ENCODE measurements at places on chromosomes 3 and 15.

DNA sequence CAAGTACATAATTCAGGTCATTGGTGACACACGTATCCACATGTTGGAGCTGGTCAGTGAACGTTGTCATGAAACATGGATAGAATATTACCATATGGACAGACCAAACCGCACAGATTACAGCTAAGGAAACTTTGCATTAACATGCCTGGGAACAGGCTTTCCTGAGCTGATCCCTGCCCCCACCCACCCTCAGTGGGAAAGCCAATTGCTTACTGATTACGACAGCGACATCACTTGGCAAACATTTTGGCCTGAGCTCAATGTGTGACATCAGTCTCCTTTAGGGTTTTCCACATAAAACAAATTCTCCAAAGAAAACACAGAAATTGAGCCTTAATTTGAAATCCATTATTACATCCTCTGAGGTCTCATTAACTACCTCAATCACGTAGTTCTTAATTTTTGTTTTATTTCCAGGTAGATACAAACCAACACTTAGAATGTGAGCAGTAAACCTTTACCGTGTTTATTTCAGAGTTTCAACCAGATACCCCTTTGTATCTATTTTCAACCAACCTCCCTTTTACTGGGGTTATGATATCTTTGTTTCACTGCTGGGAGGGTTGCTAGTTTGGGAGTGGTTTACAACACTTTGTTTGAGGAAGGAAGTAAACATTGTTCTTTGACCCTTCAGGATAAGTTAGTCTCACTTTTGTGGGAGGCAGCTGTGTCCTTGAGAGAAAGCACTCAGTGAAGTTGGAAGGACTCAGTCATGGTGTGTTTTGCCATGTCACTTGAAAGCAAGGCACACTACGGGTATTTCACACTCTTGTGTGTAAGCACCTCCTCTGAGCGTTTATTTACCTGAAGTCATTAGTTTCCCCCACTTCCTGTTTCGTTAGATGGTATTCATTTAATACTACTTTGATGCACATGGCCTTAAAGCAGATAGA, 103.1 kb downstream of the CMSS1 start:
- DNase-seq, result no peak

GRCh38 chr15:70589221-70589620, 174.1 kb downstream of the UACA start:
- DNase-seq, result no peak

DNA sequence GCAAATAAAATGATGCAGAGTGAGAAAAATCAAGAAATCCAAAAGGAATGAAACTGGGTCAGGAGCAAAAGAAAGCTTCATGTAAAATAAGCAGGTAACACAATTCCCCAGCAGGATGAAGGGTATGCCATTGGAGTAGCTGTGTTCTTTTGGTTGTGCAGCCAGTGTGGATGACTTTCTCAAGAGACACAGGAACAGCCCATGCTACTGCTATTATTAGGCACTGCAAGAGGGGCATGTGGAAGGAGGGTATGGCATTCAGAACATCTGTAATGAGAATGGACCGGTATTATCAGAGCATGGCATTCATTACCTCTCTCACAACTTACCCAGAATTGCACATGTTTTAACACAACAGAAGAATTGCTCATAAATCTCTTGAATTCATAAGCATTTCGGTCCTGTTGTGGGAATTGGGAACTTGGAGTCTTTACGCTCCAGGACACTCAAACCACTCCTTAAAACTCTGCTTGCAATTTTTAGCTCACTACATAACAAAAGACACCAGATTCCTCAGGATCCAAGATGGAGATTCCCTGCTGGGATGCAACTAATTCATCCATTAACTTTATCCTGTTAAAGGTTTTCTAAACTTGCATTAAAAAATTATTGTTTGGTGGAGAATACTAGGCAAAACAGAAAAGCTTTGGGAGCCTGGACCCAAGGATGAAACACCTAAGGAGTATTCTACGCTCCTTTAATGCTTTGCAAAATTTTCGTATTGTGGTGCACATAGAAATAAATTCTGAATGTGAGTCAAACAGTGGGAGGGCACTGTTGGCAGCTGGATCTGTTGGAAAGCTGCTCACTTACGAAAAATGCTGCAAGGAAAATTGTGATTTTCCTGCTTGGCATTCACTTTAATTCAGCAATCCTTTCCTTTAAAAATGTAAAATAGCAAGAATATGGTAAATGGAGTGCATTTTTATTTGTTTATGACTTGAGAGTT, 34.6 kb upstream of the CDIN1 start:
- DNase-seq, result no peak

- DNase-seq, result no peak
Observed at GRCh38 chr15:30062881-30063280, 19.9 kb upstream of the GOLGA8J start.

- DNase-seq, result no peak
Observed at GRCh38 chr3:52480768-52481715, 14.1 kb upstream of the STAB1 start.

DNA sequence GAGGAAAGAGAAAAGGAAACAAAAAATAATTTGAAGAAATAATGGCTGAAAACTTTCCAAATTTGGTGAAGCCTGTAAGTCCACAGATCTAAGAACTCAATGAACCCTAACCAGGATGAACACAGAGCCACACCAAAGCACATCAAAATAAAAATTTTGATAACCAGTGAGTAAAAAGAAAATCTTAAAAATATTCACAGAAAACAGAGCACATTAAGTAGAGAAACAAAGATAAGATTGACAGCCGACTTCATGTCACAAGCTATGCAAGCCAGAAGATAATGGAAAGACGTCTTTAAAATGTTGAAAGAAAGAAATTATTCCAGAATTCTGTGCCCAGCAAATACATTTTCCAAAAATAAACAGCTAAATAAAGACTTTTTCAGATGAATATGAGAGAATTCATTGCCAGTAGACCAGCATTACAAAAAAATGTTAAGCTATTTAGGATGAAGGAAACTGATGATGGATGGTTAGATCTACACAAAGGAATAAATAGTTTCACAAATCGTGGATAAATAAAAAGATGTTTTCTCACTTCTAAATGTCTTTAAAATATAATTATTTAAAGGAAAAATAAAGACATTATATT, 140.2 kb upstream of the SKOR1 start:
- DNase-seq, result no peak

GRCh38 chr3:104291437-104291851, 1075.3 kb upstream of the ALCAM start:
- DNase-seq, result no peak

DNA sequence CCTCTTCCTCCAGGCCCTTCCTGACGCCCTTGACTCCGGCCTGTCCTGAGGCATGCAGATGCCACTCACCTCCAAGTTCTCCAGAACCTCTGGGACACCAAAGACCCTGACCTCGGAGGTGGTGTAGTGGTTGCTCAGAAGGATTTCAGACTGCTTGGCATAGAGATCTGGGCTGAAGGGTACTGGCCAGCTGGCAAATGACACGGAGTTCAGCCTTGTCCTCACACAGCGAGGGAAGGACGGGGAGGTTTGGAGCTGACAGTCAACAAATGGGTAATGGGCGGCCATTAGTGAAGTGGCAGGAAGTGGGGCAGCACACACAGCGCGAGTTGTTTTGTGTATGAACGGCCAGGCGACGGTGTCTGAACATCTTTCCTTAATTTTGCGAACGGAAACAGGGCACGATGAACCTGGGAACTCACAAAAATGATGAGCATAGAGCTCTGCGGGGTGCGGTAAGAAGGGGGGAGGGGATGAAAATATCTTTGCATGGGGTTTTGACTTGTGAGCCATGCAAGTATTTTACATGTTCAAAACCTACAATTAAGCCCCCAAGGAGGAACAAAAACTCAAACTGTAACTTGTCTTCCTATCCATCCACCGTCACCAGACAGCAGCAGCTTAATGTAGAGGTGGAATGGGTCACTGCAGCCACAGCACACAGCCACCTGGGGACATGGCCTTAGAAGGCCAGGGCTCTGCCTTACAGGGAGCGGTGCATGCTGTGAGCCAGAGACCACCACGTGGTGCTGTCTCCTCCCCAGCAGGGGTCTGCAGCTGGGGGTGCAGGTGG, 43.6 kb upstream of the RPL32 start:
- DNase-seq, result no peak

DNA sequence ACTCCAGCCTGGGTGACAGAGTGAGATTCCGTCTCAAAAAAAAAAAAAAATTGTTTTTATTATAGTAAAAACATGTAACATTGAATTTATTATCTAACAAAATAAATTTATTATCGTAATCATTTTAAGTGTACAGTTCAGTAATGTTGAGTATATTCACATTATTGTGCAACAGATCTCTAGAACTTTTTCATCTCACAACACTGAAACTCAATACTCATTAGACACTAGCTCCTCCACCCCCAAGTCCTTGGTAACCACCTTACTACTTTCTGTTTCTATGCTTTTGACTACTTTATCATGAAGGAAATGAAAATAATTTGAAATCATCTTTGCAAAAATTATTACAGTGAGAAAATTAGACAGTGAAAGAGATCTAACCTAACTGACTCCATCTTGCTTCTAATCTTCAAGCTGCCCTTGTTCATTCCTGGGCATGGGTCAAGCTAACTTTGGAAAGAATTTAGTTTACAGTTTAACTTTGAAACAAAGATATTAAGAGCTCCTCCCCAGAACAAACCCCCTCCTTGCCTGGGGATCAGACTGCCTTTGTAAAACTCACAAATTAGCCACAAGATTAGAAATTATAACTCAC, 15.0 kb upstream of the FYCO1 start:
- no peak for DNase-seq

GRCh38 chr15:44033894-44034293, 161.2 kb downstream of the FRMD5 start:
- no peak for DNase-seq

GRCh38 chr3:78496501-78496900, 1271.3 kb downstream of the ROBO1 start:
- no peak for DNase-seq

GRCh38 chr15:35874260-35874905, 328.4 kb upstream of the DPH6 start:
- DNase-seq, result no peak

DNA sequence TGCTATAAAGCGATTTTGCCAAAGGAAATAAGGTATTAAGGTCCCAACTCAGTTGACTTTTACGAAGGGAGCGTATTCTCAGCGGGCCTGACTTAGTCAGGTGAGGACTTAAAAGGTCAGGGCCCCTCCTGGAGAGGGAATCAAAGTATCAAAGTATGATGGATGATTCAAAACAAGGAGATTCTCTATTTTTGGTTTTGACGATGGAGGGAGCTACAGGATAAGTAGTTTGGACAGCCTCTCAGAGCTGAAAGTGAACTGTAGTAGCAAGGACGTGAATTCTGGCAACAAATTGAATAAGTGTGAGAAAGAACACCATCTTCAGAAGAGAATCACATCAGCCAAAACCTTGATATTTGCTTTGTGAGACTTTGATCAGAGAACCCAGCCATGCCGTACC, 1186.5 kb downstream of the SI start:
- no peak for DNase-seq

DNA sequence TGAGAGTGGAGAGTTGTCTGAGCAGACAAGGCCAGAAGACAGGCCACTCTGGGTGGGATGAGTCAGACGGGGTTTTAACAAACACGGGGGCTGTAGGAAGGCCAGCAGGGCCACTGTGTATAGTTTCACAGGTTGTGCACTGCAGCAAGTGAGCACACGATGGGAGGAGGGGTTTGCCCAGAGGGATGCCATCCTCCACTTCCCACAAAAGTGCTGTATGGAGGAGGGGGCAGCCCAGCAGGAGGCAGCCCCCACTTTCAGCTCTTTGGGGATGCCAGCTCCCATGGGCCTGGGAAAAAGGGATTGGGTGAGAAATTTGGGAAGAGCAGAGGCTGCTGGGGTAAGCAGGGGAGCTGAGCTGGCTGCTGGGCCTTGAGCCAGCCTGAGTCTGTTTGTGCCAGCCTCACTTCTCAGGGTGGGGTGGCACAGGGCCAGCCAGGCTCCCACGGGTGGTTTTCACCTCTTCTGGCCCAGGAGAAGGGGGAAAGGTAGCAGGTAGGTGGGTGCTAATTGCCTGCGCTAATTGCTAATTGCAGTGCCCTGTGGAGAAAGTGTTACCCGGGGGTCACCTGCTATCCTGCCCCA, 6.7 kb downstream of the ZBTB47 start:
- no peak for DNase-seq

DNA sequence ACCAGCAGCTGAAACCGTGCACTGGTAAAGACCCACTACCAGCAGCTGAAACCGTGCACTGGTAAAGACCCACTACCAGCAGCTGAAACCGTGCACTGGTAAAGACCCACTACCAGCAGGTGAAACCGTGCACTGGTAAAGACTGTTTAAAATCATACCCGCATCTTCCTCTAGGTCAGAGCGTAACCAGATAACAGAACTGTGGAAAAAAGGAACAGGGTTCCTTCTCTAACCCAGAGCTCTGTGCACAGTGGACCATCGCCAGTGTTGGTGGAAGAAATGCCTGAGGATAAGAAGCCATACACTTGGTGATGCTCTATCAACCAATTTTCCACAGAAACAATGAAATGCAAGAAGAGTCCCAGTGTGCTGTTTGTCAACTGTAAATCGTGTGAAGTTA, 243.4 kb downstream of the NTRK3 start:
- no peak for DNase-seq

DNA sequence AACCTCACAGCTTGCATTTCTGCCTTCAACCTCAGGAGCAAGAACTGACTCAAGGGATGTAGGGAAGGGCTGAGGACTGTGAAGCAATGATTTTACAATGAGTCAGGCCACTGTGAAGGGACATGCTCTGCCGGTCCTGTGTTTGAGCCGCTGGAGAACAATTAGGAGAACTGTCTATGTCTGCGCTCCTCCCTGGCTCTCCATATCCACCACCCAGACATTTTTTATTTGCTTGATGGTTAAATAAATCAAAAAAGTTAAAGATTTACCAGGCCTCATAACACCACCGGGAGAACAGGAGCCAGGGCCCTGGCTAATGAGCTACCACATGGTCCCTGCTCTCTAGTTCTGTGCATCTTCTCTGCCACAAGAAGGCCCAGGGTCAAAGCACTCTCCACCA, 29.6 kb downstream of the SEC61A1 start:
- no peak for DNase-seq

DNA sequence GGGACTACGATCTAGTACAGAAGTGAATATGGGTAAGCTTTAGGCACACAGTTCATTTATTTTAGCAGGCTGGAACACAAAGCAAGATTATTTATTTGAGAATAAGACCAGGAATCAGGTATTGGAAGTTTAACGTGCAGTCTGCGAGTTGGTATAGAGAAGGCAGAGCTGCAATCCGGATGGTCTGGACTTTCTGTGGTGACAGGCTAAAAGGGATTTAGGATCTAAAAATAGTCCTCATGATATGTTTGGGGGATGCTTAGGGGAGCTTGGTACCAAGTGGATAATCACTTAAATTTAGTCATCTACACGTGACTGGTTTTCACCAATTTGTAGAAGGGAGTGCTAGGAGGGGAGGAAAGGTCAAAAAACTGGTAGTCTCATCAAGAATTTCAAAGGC, 119.4 kb downstream of the DLG1 start:
- DNase-seq, result no peak

All from NCI-H2081 treated with DMSO at 0.1 percent for 48 hours (cell line).